ENCODE measurements at places on chromosomes 1 and 21. TPM values are rescaled to one million over a fixed set of nuclear protein-coding genes. Genes with fewer than 3 reads are reported as not detected.

- H3K4me3 ChIP-seq: peak overlapping the region; percentile 58
- H3K27ac ChIP-seq: no peak overlapping the region
- no peak for DNase-seq
- peaks cover 18% of the 10 kb centered on the region for H3K27me3 ChIP-seq
These were observed 86.2 kb downstream of the ZBTB18 start for GRCh38 chr1:244137276-244137675.

DNA sequence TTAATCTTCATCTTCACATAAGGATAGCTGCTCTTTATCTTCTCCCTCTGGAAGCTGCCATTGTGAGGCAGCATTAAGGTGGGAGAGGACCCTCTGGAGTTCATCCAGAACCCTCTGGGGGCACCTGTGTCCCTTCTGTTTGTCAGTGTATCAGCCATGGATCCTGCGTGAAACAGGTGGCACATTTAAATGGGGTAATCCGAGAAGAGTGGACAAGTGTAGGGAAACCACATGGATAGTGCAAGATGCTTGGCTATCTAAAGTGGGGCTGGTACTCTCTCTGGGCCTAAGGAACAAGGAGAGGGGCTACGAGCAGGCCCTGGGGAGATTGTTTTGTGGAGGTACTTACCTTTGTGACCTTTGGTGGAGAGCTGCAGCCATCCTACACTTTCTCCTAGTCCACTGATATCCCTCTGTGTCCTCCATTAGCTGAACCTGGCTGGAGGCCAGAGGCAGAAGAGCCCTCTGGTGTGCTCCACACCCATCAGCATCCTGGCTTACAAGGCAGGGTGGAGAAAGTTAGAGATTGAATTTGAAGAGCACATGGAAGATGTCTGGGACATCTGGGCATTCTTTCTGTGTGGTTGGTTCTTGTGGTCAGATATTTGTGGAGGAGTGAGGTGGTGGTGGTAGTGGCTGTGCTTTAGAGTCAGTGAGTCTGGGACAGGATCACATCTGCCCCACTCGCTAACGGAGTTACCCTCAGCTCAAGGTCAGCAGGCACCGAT is 117.7 kb downstream of the FGGY start:
- H3K36me3 ChIP-seq: no peaks in the 10 kb centered on the region
- H3K4me3 ChIP-seq: no peak overlapping the region
- no peaks in the 10 kb centered on the region for H3K27me3 ChIP-seq
- no peak overlapping the region for H3K27ac ChIP-seq
- no peaks in the 10 kb centered on the region for H3K4me1 ChIP-seq

DNA sequence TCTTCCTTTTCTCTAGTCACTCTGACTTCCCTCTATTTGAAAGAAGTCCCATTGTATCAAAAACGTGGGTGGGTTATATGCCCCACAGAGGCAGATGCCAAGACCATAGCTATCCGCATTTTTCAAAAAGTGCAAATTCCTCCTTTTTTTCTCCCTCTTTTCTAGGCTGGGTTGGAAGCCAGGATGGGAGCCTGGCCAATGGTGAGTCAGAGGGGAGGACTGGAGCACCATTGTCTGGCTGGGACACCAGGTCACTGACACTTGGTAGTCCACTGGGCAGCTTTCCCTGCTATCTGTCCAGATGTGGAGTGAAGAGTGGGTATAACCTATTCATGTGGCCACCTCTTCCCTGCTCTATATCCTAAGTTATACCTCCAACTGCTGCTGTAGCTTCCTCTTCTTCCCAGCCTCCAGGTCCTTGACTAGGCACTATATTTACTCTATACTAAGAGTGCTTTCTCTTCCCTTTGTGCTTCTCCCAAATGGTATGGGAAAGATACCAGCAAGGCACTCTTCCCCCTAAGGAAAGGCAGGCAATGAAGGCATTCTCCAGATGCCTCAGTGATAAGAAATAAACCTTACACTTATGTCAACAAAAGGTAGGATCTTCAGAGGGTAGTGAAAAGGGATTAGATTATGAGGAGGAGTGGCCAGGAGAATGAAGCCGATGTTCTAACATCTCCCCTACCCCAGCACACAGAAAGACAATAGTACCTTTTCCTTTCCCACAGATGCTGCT is 12.9 kb downstream of the PI4KB start:
- peaks cover 41% of the 10 kb centered on the region for H3K4me1 ChIP-seq
- H3K36me3 ChIP-seq: peaks cover 32% of the 10 kb centered on the region
- peak overlapping the region; percentile 11 for H3K27ac ChIP-seq
- no peaks in the 10 kb centered on the region for H3K27me3 ChIP-seq
- DNase-seq: no peak
- H3K4me3 ChIP-seq: no peak overlapping the region

DNA sequence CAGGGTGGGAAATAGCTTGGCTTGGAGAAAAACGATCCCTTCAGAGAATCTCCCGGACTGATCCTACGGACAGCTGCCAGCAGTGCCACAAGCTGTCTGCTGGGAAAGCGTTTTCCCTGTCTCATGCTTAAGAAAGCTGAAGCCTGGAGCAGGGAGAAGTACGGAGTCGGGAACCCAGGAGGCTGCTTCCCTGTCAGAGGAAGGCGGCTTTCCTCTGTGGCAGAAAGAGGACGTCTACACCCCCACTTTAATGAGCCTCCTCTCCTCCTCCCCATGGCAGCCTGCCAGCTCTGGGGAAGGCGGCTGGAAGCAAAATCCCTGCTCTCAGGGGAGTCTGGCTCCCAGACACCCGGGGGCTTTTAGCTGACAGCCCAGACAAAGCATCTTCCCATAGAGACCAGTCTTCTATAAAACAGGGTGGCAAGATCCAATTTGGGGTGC is 7.3 kb downstream of the KIF21B start:
- no peaks in the 10 kb centered on the region for H3K27me3 ChIP-seq
- peaks cover 94% of the 10 kb centered on the region for H3K4me1 ChIP-seq
- peaks cover 6% of the 10 kb centered on the region for H3K36me3 ChIP-seq
- H3K4me3 ChIP-seq: peak overlapping the region; percentile 57
- peak overlapping the region; percentile 99 for H3K27ac ChIP-seq

- peaks cover 5% of the 10 kb centered on the region for H3K36me3 ChIP-seq
- DNase-seq: no peak
- no peak overlapping the region for H3K4me3 ChIP-seq
- H3K27ac ChIP-seq: no peak overlapping the region
- H3K27me3 ChIP-seq: peaks cover under 1% of the 10 kb centered on the region
- H3K4me1 ChIP-seq: peaks cover 66% of the 10 kb centered on the region
These were observed 4.8 kb upstream of the IL24 start for GRCh38 chr1:206892351-206892984.

DNA sequence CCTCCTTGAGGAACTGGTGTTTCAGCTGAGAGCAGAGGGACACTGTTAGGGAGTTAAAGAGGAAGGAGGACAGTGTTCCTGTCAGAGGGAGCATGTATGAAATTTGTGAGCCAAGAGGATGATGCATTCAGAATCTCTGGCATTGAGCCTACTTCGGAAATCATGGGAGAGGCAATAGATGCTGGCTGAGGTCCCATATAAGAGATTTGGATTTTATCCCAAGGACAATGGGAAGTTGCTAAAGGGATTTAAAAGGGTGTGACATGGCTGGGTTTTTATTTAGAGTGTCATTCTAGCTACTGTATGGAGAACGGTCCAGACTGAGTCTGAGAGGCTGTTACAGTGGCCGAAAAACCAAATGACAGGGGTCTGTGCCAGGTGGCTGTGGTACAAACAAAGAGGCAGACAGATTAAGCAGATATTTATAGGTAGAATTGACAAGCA is 403.2 kb upstream of the B3GALT2 start:
- H3K4me3 ChIP-seq: no peak overlapping the region
- H3K36me3 ChIP-seq: no peaks in the 10 kb centered on the region
- no peaks in the 10 kb centered on the region for H3K27me3 ChIP-seq
- DNase-seq: no peak
- no peak overlapping the region for H3K27ac ChIP-seq
- H3K4me1 ChIP-seq: peaks cover 33% of the 10 kb centered on the region

DNA sequence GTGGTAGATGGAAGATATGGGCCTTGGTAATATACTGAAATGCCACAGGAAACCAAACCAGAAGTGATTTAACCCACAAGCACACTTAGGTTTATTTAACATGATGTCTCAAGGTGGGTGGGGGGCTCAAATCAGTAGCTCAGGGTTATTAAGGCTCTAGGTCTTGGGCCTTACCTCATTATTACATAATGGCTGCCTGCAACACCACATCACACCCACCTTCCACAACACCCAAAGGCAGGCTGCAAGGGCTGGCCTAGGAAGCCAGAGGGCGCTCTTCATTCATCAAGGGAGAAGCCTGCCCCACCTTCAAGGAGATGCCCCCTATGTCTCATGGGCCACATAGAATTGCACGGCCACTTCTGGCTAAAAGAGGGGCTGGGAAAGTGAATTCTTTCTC is 6.0 kb downstream of the TFF1 start:
- no peaks in the 10 kb centered on the region for H3K4me1 ChIP-seq
- peaks cover 5% of the 10 kb centered on the region for H3K36me3 ChIP-seq
- H3K27ac ChIP-seq: no peak overlapping the region
- H3K27me3 ChIP-seq: peaks cover 24% of the 10 kb centered on the region

- H3K4me3 ChIP-seq: no peak overlapping the region
- no peak overlapping the region for H3K27ac ChIP-seq
- DNase-seq: no peak
- H3K36me3 ChIP-seq: no peaks in the 10 kb centered on the region
- H3K4me1 ChIP-seq: no peaks in the 10 kb centered on the region
- H3K27me3 ChIP-seq: no peaks in the 10 kb centered on the region
These were observed 155.0 kb downstream of the OMA1 start for GRCh38 chr1:58391514-58391913.

GRCh38 chr21:42632336-42632751 is 21.1 kb upstream of the PDE9A start:
- H3K4me3 ChIP-seq: no peak overlapping the region
- no peaks in the 10 kb centered on the region for H3K4me1 ChIP-seq
- no peaks in the 10 kb centered on the region for H3K27me3 ChIP-seq
- no peak overlapping the region for H3K27ac ChIP-seq

DNA sequence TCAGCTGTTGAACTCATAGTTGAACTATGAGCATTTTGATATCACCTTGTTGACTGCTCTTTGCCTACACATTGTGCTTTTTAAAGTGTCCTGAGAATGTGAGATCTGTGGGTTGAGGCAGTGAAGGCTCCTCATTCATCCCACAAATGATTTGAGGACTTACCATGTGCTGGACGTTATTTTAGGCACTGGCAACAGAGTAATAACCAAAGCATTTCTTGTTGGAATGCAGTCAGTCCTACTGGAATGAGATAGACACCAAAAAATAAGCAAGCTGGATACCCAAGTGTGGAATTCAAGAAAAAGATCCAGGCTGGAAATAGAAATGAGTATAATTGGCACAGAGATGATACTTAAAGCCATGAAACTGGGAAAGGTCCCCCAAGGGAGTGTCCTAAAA is 73.4 kb downstream of the ZP4 start:
- H3K27me3 ChIP-seq: no peaks in the 10 kb centered on the region
- no peak for DNase-seq
- H3K27ac ChIP-seq: no peak overlapping the region
- H3K4me1 ChIP-seq: no peaks in the 10 kb centered on the region
- no peaks in the 10 kb centered on the region for H3K36me3 ChIP-seq
- no peak overlapping the region for H3K4me3 ChIP-seq

SPSB1 gene
- total RNA-seq: 10.0 TPM

ANGPTL3 gene
- total RNA-seq: not detected

LCE1F gene
- not detected for total RNA-seq

RGS5 gene
- 4.4 TPM for total RNA-seq

FCER1A gene
- total RNA-seq: not detected

OR11L1 gene
- not detected for total RNA-seq

ANKRD45 gene
- total RNA-seq: not detected

CYP4A22 gene
- not detected for total RNA-seq

OR6K3 gene
- not detected for total RNA-seq
